ENCODE measurements at places on chromosomes 1 and 21.

DNA sequence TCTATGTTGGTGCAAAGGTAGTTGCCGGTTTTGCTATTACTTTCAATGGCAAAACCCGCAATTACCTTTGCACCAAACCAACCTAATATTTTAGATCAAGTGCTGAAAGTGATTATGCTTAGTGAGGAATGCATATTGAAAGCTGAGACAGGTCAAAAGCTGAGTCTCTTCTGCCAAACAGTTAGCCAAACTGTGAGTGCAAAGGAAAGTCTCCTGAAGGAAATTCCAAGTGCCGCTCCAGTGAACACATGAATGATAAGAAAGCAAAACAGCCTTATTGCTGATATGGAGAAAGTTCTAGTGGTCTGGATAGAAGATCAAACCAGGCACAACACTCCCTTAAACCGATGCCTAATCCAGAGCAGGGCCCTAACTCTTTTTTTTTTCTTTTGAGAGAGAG is 83.1 kb upstream of the ERRFI1 start:
- no peak for DNase-seq

DNA sequence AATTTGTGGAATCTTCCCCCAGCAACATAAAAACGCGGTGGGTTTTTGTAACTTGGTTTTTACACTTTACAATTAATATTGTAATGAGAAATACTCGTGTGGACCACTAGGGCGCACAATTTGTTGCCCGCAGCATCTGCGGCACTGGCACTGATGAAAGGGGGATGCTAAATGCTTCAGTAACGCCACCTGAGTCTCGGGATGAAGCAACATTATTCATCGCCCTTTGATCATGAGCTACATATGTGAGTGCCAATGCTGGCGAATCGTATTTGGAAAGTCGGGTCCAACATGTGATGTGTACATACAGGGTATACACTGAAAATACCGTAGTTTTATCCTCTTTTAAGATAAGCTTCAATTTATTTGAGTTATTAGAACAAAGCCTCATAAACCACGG is 34.2 kb upstream of the COX20 start:
- DNase-seq: peak; percentile 16

DNA sequence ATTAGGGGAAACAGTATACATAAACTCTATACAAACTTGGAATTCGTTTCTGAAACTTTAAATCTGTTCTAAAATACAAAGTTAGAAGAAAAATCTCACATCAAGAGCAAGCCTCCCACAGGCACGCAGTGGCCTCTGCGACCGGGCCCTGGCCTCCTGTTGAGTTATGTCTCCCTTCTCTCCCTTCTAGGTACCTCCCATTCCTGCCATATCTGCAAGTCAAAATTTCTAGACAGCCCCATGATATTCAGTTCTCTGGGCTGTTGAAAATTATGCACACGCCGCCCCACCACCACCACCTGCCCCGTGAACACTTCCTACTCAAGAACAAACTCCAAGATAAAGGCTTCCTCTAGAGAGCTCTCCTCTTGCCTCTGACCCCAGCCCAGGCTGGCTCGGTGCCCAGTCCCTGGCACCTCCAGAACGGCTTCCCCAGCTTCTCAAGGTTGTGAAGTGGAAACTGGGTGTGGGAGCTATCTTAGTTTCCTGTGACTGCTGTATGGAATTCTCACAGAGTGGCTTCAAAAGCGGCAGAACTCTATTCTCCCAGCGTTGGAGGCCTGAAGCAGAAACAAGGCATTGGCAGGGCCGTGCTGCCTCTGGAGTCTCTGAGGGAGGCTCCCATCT is 37.7 kb upstream of the LRP8 start:
- DNase-seq: no peak

- DNase-seq: no peak
Measured at GRCh38 chr1:209342441-209343175, 240.9 kb upstream of the CAMK1G start.

- DNase-seq: no peak
Measured at GRCh38 chr1:155389826-155390225, 69.1 kb downstream of the RUSC1 start.

GRCh38 chr1:232016616-232017015 is 390.0 kb downstream of the DISC1 start:
- DNase-seq: no peak

GRCh38 chr1:9316080-9316444 is 23.4 kb downstream of the SPSB1 start:
- DNase-seq: no peak

GRCh38 chr1:177181631-177182291 is 11.0 kb downstream of the BRINP2 start:
- DNase-seq: no peak

- no peak for DNase-seq
Measured at GRCh38 chr1:171252482-171252881, 4.2 kb downstream of the FMO1 start.

DNA sequence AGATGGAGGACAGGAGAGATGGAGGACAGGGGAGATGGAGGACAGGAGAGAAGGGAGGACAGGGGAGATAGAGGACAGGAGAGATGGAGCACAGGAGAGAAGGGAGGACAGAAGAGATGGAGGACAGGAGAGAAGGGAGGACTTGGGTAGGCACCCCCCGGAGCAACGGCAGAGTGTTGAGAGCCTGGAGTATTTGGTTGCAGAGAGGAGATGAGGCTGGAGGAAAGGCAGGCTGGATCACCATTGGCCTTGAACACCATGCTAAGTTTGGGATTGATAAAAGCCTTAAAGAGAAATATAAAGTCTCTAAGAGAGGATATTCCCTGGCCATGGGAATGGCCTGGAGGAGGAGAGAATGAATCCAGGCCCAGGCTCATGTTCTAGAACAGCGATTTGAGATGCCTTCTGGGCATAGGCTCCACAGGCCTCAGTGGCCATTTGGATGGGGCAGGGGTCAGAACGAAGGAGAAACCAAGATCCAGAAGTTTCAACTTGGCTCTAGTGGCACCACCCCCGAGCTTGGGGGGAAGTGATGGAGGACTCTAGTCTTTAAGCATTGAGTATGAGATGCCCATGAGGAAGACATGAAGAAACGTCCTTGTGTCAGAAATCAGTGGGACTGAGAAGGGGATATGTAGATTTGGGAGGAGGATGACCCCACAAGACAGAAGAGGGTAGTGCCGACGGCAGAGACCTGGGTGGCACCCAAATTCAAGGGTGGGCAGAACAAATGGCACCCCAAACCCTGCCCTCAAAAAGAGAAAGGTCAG is 47.9 kb upstream of the EDN2 start:
- no peak for DNase-seq

- DNase-seq: no peak
Measured at GRCh38 chr1:76548513-76549100, 318.7 kb upstream of the ST6GALNAC5 start.

DNA sequence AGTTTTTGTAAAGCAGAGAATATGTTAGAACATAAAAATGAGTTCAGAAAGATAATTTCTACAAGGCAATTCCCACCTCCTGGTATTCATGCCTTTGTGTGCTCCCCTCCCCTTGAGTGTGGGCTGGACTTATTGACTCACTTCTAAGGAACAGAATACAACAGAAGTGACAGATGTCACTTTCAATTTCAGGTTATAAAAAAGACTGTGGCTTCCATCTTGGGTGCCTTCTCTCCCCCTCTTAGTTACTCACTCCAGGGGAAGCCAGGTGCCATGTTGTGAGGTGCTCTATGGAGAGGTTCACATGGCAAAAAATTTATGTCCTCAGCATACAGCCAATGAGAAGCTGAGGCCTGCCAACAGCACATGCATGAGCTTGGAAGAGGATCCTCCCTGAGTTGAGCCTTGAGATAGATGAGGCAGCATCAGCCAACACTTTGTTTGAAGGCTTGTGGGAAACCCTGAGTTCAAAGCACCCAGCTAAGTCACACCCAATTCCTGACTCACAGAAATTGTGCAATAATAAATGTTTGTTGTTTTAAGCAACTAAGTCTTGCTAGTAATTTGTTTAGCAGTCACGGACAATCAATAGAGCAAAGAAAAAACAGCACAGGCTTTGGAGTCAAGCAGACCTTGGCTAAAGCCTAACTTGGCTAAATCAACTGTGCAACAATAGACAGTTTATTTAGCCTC is 73.5 kb upstream of the NGF start:
- DNase-seq: no peak

- DNase-seq: no peak
Measured at GRCh38 chr1:89566761-89567174, 42.1 kb downstream of the LRRC8B start.

DNA sequence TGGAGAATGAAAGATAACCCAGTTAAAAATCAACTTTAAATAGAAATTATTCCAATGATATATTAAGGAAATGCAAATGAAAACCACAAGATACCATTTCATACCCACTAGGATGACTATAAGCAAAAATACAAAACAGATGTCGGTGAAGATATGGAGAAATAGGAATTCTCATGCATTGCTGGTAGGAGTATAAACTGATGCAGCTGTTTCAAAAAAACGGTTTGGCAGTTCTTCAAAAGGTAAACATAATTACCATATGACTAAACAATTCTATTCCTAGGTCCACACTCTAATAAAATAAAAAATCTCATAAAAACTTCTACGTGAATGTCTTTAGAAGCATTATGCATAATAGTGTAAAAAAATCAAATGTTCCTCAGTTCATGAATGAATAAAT is 763.3 kb upstream of the BRINP3 start:
- DNase-seq: no peak

DNA sequence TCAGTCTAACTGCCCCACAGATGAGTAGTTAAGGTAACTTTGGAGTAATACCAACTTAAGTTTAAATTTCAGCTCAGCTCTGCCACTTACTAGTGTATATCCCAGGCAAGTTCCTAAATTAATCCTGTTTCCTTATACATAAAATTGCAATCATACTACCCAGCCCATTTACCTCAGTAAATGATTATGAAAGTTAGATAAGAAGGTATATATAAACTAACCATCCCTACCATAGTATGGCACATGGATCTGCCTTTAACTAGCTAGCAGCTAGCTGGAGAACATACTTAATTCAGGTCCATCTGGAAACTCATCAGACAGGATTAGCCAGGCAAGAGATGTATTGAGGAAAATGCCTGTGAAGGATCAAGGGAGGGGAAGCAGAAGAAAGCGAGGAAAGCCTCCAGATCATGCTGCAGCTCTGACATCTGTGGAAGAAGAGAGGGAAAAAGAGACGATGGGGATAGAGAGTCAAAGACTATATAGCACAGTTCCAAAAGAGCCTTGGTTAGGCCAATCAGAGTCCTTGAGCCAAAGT is 8.0 kb upstream of the JAK1 start:
- no peak for DNase-seq

DNA sequence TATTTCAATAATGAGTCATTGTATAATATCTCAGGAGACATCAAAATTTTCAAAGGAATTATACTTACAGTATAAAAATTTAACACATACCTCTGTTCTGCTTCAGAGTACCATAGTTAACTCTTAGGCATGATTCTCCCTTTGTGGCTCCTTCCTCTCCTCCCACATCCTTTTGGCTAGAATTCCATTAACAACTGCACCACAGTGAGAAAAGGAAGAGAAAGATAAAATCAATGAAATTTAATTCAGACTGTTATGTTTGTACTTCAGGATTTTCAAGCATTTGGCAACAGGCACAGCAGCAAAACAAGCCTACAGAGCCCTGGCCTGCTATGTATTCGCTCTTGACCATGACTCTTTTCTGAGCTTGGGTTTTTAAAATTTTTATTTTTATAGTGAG is 57.2 kb upstream of the SGIP1 start:
- no peak for DNase-seq

- no peak for DNase-seq
Measured at GRCh38 chr1:54408147-54409066, 2.2 kb upstream of the SSBP3 start.

GRCh38 chr1:205275133-205275532 is 46.4 kb downstream of the NUAK2 start:
- no peak for DNase-seq

- DNase-seq: no peak
Measured at GRCh38 chr1:222124602-222125001, 382.7 kb upstream of the DUSP10 start.

GRCh38 chr1:207789792-207790787 is 38.2 kb downstream of the CD46 start:
- DNase-seq: no peak

DNA sequence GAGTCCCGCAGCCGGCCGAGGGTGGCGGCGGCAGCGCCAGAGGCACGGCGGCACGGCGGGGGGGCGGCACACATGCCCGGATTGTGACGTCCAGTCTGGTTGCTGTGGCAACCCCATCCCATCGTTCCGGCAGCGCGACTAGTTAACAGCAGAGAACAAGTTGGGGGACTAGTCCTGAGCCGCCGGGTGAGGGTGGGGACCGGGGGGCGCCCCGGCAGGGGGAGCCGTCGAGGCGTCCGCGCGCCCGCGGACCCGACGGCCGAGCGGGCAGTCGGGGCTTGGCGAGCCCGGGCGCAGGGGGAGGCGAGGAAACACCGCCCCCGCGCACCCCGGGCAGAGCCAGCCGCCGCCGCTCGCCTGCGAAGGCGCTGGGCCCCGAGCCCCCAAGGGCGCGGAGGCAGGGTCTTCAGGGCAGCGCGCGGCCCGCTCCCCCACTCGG is at the start of gene CHD5:
CHD5 (minus strand) TSS at position 54 of the 439 bp plus-strand sequence. CDS start 298 bp downstream, outside the sequence.
- no peak for DNase-seq

GRCh38 chr1:59556398-59556797 is 258.4 kb upstream of the HOOK1 start:
- no peak for DNase-seq

DNA sequence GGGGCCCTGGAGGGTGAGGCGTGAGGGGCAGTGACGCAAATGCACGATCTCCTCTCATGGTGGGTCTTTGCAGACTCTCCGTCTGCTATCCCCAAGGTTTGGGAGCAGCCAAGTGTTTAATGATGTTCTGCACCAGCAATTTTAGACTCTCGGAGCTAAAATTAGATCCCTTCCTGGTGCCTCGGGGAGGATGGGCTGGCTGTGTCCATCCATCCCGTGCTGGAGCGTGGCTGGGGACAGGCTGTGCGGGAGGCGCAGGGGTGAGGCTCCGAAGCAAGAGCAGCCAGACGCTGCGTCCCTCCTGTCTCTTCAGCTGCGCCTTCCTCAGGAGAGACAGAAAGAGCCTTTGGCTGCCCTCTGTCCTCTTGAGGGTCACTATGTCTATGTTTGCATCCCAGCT is 387.6 kb downstream of the CAMTA1 start:
- DNase-seq: no peak

DNA sequence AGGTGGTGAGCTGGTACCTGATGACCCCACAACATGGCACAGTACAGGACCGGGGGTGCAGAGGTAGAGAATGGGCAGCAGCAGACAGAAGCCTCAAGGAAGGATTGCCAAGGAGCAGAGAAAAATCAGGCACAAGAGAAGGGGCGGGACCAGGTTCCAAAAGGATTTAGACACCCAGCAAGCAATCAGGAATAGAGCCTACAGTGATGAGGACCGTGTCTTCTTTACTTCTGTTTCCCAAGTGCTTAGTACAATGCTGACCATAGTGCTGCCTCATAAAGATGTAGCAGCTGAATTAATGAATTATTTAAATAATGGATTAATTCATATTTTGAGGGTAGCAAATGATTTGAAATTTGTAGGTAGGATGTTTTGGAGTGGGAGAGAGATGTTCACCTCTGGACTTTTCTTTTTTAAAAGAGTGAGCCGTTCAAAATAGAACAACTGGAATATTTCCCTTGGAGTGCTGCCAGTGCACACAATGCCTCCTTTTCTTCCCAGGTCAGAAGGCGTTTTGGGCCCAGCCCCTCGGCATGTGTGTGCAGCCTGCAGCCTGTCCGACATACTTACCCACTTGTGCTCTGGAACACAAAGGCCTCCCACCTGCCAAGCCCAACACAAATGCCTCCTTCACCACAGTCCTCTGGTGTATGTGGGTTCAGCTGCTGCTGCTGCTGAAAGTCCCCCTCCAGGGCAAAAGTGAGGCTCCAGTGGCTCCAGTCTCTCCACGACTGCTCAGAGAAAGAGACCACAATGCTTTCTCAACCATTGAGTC is 19.6 kb downstream of the KANK4 start:
- no peak for DNase-seq

All from T-helper 17 cell (primary cell).